ENCODE measurements at places on chromosomes 7 and 10.

DNA sequence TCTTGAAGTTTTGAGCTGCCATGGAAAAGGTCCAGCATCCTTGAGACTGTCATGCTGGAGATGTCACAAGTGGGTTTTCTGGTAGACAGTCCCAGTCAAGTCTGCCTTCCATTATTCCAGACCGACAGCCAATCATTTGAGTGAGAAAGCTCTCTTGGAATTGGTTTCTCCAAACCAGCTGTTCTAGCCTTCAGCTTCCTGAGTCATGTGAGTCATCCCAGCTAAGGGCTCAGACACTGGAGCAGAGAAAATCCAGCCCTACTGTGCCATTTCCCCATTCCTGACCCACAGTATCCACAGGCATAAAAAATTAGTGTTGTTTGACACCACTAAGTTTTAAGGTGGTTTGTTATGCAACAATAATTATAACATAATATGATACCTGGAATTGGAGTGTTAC lies 219.0 kb downstream of the ADRA2A start:
- DNase-seq = no peak

- DNase-seq = no peak
Observed at GRCh38 chr7:32145911-32146310, 75.7 kb upstream of the PDE1C start.

- DNase-seq = no peak
Observed at GRCh38 chr7:151416941-151417315, 7.1 kb upstream of the WDR86 start.

GRCh38 chr7:120395526-120396019 lies 122.6 kb downstream of the KCND2 start:
- no peak for DNase-seq

DNA sequence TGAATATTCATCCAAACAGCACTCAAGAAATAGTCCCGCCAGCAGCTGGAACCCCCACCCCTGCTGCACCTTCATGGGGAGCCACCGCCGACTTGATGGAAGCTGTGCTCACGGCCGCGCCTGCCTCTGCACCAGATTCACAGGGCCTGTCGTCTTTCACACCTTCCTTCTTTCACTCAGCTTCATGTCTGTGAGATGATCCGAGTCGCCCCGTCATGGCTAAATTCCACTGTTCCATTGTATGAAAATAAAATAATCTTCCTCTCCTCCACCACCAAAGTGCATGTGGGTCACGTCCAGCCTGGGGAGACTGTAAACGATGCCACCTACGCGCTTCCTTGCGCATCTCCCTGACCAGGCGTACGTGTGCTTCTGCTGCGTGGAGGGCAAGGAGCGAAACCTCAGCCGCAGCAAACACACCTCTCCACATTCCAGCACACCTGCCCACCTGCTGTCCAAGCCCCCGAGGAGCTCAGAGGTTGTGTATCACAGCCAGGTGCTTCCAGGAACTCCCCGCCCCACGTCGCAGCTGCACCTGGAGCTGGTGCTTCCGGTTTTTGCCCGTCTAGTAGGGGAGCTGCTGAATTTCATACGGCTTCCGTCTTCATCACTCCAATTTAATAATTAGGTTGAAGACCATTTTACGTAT lies 137.0 kb downstream of the PTPRN2 start:
- no peak for DNase-seq

DNA sequence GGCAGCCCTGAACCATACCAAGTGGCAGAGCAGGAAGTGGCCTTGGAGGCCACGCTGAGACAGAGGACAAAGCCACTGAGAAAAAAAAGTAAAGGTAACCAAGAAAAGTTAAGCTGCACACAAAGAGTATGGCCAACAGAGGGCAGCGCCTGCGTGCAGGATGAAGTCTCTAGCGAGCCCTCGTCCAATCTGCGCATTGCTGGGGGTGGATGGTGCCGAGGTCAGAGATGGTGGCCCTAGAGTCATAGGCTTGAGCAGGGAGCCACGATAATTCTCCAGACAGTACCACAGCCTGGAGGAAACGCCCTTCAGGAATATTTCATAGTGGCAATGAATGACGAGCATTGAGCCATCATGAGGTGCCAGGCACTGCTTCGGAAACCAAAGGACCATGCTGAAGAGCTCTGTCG lies 9.7 kb downstream of the ATP6V0E2 start:
- DNase-seq = peak; percentile 25

DNA sequence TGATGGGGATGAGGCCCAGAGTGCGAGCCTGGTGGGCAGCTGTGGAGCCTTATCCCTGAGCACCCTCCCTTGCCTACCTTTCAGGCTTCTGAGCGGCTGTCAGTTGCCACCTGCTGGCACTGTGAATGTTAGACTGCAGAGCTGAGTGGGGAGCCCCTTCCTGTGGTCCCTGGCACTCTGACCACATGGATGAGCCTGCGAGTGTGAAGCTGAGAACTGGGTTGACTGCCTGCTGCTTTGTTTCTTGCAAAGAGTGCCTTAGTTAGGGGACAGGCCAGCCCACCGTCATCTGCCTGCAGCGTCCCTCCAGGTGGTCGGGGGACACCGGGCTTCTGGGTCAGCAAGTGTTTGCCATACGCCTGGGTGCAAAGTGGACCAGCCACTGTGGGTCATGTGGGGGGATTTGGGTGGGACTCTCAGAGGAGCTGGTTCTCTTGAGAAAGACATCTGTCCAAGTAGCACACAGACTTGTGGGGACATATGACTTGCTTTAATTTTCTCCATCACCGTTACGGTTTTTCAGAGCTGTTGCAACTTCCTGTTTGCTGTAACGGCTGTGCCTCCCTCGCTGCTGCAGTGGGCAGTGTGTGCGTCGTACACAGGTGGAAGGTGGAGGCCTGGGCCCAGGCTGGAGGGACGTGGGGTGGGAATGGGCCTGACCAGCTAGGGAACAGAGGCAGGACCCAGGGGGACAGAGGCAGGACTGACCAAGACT lies 13.7 kb downstream of the INPP5A start:
- DNase-seq = no peak

- no peak for DNase-seq
Observed at GRCh38 chr7:159008417-159008816, 136.2 kb downstream of the VIPR2 start.

DNA sequence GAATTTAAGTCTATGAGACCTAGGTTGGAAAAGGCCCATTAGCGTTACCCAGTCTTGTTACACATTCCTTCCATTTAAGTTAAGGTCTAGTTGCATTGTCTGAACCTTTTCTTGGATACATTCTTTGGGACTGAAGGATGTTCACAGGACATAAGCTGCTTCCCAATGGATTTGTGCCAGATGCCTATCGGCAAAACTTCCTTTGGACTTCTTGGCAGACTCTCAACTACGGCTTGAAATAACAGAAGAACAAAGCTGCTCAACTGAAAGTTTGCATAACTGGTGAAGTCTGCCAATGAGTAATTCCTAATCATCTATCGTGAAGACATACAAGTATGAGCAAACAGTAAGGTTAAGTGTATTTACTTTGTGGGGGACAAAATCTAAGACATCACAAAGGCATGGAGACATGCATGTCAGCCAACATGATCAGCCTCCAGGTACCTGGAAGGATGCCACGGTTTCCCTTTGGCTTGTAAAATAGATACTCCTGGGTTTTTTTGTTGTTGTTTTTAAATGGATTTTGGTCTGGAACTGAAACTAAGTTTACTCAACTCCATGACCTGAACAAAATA lies 35.4 kb downstream of the MALSU1 start:
- peak; percentile 98 for DNase-seq

GRCh38 chr7:18706670-18707069 lies 211.1 kb downstream of the HDAC9 start:
- DNase-seq = no peak

DNA sequence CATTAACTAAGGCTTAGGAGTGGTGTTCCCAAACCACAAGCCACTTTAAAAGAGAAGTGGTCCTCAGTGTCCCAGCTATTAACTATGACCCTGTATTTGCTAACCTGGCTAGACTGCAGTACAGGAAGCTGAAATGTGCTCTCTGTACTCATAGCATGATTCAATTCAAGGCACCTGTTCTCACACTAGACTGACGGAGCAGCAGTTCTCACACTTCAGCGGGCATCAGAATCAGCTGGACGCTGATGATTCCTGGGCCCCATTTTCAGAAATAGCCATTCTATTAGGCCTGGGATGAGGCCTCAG lies 24.5 kb upstream of the MSRB2 start:
- DNase-seq = no peak
